ENCODE measurements at places on chromosomes 2 and 18. TPM values are rescaled to one million over a fixed set of nuclear protein-coding genes. Genes with fewer than 3 reads are reported as not detected.

The PPP1R1C gene
- total RNA-seq, result 1.4 TPM

The NDC80 gene
- 1.9 TPM for total RNA-seq

The DUSP19 gene
- 0.24 TPM for total RNA-seq

The RGPD3 gene
- 0.21 TPM for total RNA-seq

The SPHKAP gene
- total RNA-seq, result not detected

The NXPH2 gene
- not detected for total RNA-seq

The ALLC gene
- total RNA-seq, result not detected

The EIF2AK3 gene
- total RNA-seq, result 25.8 TPM

The TMEM182 gene
- 3.6 TPM for total RNA-seq

The COL5A2 gene
- total RNA-seq, result 1.9 TPM

The CFAP210 gene
- total RNA-seq, result not detected

The LRRTM1 gene
- total RNA-seq, result not detected

The RNF144A gene
- 1.7 TPM for total RNA-seq

The UGT1A8 gene
- under 0.01 TPM for total RNA-seq

The IGFBP5 gene
- total RNA-seq, result 3.4 TPM

The LDLRAD4 gene
- not detected for total RNA-seq

The C2orf80 gene
- total RNA-seq, result not detected

The ZC3H8 gene
- total RNA-seq, result 7.2 TPM

The COL3A1 gene
- 0.43 TPM for total RNA-seq

The ZAP70 gene
- total RNA-seq, result not detected

The COLEC11 gene
- not detected for total RNA-seq

The NEUROD1 gene
- not detected for total RNA-seq

The DLGAP1 gene
- total RNA-seq, result 0.72 TPM

The MREG gene
- 77.8 TPM for total RNA-seq

The UBXN4 gene
- total RNA-seq, result 39.9 TPM

The FNDC4 gene
- 16.9 TPM for total RNA-seq

The EFHD1 gene
- total RNA-seq, result 1.2 TPM

The LRRC30 gene
- not detected for total RNA-seq

The CHRND gene
- total RNA-seq, result not detected

The DSG1 gene
- 0.72 TPM for total RNA-seq

The TACR1 gene
- total RNA-seq, result not detected

The DTYMK gene
- total RNA-seq, result 21.5 TPM

The SLC8A1 gene
- total RNA-seq, result 3.6 TPM

The FAM98A gene
- total RNA-seq, result 54.2 TPM

The DNAJC5G gene
- not detected for total RNA-seq

The LYG2 gene
- not detected for total RNA-seq

The UGT1A4 gene
- 1.3 TPM for total RNA-seq

The IL1R2 gene
- total RNA-seq, result not detected

The PAIP2B gene
- 2.2 TPM for total RNA-seq

The IL36A gene
- 3.0 TPM for total RNA-seq

The C2orf81 gene
- 0.72 TPM for total RNA-seq

Data from tracheal epithelial cell (primary cell).